Kidney epithelial cell (primary cell): ENCODE measurements at places on chromosomes 7 and 10.

GRCh38 chr10:21599582-21599981 lies 65.5 kb downstream of the MLLT10 start:
- DNase-seq = no peak

DNA sequence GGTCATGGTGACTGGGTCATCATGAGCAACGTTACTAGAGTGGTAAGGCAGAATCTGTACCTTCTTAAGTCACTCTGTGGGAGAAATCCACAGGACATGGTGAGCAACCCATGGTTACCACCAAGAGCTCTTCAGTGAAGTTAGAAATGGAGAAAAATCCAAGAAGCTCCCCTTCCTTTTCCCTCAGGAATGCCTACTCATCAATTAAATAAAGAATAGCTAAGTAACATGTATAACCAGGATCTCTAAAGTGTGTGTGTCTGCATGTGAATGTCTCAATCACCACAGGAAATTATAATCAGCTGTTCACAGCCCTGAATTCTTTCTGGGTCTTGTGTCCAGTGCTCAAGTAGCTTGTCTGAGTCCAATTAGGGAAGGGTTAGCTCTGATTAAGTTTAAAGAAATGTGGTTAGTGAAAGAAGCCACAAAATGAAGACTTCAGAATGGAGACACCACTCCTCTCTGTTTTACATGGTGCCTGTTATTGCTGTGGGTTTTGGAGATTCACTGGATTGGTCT lies 73.2 kb downstream of the SEM1 start:
- no peak for DNase-seq

GRCh38 chr7:50714857-50715256 lies 67.8 kb downstream of the GRB10 start:
- no peak for DNase-seq

GRCh38 chr10:4663162-4663992 lies 162.6 kb upstream of the AKR1E2 start:
- DNase-seq = peak; percentile 100

- DNase-seq = no peak
These were observed 22.0 kb downstream of the TMEM176B start for GRCh38 chr7:150778014-150778737.

DNA sequence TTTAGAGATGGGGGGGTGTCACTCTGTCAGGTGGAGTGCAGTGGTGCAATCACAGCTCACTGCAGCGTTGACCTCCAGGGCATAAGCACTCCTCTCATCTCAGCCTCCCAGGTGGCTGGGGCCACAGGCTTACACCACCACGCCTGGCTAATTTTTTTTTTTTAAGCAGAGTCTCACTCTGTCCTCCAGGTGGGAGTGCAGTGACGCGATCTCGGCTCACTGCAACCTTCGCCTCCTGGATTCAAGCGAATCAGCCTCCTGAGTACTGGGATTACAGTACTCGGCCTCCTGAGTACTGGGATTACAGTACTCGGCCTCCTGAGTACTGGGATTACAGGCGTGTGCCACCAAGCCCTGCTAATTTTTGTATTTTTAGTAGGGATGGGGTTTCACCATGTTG lies 23.6 kb upstream of the PPIA start:
- no peak for DNase-seq

- no peak for DNase-seq
These were observed 214.0 kb downstream of the MDFIC start for GRCh38 chr7:115135769-115136410.

DNA sequence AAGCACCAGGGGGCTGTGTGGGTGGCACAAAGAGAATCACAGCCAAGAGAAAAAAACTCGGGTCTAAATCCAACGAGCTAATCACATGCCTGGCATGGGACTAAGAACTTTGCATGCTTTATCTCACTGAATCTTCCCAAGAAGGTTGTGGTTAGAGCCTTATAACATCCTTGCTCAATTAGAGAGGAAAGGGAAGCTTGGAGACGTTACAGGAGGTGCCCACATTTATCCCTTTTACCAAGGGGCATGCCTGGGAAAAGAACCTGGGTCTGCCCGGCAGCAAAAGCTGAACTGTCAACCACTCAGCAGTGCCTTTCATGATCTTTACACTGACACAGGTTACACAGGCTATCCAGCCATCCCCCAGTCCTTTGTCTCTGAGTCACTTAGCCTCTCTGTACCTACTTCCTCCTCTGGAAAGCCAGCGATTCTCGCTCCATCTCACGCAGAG lies 190.1 kb downstream of the PRPF18 start:
- DNase-seq = no peak

DNA sequence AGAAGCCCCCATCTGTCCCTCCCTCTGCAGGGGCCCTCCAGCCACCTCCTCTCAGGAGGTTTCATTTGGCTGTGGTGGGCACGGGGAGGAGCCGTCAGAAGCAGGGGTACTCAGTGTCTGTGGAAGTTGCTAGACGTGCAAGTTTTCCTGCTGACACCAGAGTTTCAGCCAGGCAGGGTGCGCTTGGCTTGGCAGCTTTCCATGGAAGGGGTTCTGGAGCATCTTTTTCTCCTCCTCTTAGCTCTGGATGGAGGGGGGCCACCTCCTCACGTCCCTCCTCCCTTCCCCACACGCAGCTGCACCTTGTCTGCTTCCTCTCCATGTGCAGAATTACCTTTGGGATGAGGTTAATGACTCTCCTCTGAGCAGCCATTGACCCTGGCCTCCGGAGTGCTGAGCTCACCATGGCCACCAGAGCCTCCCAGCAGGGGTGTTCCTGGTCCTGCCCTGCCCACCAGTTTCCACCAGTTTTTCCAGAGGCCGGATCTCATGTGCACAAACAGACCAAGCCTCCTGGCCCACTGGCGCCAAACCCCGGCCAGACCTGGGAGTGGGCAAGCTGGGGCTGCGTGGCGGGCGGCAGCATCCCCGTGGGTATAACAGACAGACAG lies 579.8 kb upstream of the FOXK1 start:
- no peak for DNase-seq

GRCh38 chr7:14207138-14207537 lies 217.7 kb upstream of the ETV1 start:
- peak; percentile 7 for DNase-seq

DNA sequence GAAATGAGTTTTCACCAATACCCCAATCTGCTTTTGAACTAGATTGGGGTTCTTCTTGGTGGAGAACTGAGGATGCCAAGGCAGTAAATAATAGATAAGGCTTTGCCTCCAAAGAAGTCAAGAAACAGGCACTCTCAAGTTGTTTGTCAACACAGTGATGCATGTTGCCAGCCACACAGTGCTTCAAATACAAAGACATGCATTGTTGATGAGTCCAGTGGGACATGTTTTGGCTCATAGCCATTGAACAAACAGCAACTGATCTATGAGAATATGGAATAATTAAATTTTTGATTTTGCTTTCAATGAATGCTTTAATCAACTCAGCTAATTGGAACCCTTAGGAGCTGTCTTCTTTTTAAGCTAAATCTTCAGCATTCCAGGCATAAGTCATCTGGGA lies 346.4 kb downstream of the THSD7A start:
- DNase-seq = no peak

GRCh38 chr10:117684672-117685211 lies 142.2 kb downstream of the EMX2 start:
- no peak for DNase-seq

DNA sequence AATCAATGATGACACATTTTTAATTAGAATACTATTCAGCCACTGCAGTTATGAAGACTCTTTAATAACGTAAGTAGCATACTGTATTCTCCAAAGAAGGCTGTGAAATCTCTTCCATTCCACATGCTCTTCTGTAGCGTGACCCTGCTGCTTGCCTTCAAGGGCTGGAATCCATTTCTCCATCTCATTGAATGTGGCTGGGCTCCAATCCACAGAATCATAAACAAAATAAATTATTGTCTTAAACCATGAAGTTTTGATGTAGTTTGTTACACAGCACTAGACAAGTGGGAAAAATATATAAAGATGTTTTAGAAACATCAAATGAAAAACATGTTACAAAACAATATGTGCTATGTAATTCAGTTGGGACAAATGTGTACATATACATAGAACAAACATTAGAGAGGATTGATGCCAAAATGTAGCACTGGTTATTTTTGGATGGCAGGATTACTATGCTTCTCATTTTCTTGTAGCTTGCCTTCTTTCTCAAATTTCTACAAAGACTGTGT lies 410.8 kb upstream of the PODXL start:
- no peak for DNase-seq

- DNase-seq = no peak
These were observed 1257.8 kb upstream of the SORCS1 start for GRCh38 chr10:108422286-108422685.

GRCh38 chr10:32056136-32057035 lies at the start of gene KIF5B:
Gene KIF5B (minus strand): TSS chr10:32056425. CDS start chr10:32055973, 452 bp downstream.
- no peak for DNase-seq

- peak; percentile 9 for DNase-seq
These were observed 57.5 kb downstream of the MDFIC start for GRCh38 chr7:114979388-114979787.

- peak; percentile 4 for DNase-seq
These were observed 48.3 kb downstream of the ADCYAP1R1 start for GRCh38 chr7:31100445-31100844.

- no peak for DNase-seq
These were observed 52.4 kb upstream of the TNS3 start for GRCh38 chr7:47634273-47634672.

GRCh38 chr10:127413326-127413725 lies 135.8 kb upstream of the NPS start:
- DNase-seq = no peak

DNA sequence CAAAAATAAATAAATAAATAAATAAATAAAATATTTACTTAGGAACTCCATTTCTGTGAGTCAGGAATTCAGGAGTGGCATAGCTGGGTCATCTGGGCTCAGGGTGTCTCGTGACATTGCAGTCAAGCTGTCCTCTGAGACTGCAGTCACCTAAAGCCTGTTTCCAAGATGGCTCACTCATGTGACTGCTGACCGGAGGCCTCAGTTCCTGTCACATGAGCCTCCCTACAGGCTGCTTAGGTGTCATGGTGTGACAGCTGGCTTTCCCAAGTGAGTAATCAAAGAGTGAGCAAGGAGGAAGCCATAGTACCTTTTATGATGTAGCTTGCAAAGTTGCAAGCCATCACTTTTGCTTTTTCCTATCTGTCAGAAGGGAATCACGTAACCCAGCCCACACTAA lies 128.6 kb upstream of the KCTD7 start:
- peak; percentile 5 for DNase-seq

DNA sequence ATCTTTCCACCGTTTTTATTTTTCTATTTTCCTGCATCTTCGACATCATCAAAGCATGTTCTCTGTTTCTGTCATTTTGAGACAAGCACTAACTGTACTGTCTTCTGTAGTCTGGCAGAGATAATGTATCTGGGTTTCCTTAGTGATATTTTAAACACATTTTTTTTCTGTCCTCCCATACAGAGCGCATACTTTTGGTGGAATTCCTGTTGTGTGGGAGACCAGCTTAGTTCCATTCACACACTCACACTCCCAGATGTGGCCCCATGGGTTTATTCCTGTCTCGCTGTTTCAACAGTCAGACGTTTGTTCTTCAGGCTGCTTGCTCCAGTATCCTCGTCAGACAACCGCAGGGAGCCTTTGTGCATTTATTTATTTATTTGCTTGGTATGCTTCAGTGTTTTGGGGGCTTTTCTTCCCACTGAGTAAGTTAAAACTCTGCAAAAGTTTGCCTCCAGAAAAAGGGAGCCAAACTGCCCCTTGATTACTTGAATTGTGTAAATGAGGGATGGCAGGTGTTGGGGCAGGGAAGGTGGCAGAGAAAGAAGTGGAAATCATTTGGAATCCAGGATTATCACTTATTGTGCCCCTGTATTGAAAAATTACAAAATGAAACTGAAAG lies 456.8 kb upstream of the KLF6 start:
- peak; percentile 89 for DNase-seq

GRCh38 chr7:150385302-150385723 lies 6.2 kb downstream of the ZNF775 start:
- no peak for DNase-seq

- no peak for DNase-seq
These were observed 384.6 kb downstream of the GATA3 start for GRCh38 chr10:8439040-8439439.

- no peak for DNase-seq
These were observed 6.3 kb downstream of the ZNF503 start for GRCh38 chr10:75395066-75395931.

- no peak for DNase-seq
These were observed 409.0 kb upstream of the MGMT start for GRCh38 chr10:129057856-129058663.

GRCh38 chr7:151799506-151799905 lies 77.4 kb downstream of the PRKAG2 start:
- DNase-seq = no peak

- DNase-seq = no peak
These were observed 7.0 kb downstream of the GPR26 start for GRCh38 chr10:123673198-123673597.

GRCh38 chr10:76839276-76839675 lies 798.3 kb downstream of the KCNMA1 start:
- DNase-seq = no peak

DNA sequence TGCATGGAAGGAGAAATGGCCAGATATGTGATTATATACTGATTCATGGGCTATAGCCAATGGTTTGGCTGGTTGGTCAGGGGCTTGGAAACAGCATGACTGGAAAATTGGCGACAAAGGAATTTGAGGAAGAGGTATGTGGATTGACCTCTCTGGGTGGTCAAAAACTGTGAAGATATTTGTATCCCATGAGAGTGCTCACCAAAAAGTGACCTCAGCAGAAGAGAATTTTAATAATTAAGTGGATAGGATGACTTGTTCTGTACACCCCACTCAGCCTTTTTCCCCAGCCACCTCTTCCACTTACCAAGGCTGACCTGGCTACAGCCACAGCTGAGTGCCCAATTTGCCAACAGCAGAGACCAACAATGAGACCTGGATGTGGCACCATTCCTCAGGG lies 146.7 kb downstream of the GPR37 start:
- no peak for DNase-seq

DNA sequence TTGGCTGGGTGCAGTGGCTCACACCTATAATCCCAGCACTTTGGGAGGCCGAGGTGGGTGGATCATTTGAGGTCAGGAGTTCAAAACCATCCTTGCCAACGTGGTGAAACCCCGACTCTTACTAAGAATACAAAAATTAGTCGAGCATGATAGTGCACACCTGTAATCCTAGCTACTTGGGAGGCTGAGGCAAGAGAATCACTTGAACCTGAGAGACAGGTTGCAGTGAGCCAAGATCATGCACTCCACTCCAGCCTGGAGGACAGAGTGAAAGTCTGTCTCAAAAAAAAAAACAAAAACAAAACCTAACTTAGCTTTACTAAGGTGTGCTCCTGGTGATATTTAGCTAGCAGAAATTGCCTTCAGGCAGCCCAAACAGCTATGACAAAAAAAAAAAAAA lies 24.3 kb upstream of the VDAC2 start:
- no peak for DNase-seq

- DNase-seq = no peak
These were observed 50.6 kb downstream of the MGMT start for GRCh38 chr10:129517680-129518057.
